ENCODE measurements at places on chromosomes 7 and 10.

DNA sequence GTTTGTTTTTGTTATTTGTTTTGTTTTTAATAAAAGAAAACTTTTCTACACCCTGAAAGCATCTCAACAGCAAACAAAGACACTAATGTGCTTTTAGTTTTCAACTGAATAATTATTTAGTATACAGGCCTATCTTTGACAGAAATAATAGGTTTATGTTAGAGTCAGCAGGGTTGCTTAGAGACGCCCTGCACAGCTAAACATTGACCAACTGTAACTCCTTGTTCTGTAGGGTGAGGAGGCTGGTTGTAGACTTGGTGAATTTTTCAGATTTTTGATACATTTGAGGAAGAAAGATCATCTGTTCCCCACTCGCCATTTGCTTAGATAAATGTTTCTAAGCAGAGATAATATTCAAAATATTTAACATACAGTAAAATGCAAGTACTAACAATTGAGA is 103.1 kb downstream of the CALCR start:
- no peak for DNase-seq

- DNase-seq, result no peak
Measured at GRCh38 chr7:106721816-106722785, 61.1 kb upstream of the CCDC71L start.

GRCh38 chr7:132257253-132257652 is 319.0 kb downstream of the PLXNA4 start:
- no peak for DNase-seq

GRCh38 chr10:15141136-15142054 is 27.1 kb downstream of the NMT2 start:
- no peak for DNase-seq

DNA sequence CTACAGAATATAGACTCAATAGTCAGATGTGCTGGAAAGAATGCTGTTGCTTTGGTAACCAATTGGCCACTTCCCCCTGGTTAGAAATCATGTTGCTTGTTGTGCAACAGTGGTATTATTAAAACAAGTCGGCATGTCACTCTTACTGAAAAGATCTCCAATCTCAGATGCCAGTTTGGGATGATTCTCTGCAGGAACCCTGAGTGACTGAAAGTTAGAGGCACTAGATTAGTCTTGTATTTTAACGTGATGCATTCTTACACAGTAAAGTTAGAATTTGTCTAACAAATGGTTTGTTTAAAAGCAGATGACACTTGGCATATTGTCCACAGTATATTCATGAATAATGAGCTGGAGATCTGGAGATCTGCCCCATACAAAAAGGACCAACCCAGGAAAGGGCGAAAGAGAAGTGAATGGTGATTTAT is 287.6 kb downstream of the TWIST1 start:
- no peak for DNase-seq

DNA sequence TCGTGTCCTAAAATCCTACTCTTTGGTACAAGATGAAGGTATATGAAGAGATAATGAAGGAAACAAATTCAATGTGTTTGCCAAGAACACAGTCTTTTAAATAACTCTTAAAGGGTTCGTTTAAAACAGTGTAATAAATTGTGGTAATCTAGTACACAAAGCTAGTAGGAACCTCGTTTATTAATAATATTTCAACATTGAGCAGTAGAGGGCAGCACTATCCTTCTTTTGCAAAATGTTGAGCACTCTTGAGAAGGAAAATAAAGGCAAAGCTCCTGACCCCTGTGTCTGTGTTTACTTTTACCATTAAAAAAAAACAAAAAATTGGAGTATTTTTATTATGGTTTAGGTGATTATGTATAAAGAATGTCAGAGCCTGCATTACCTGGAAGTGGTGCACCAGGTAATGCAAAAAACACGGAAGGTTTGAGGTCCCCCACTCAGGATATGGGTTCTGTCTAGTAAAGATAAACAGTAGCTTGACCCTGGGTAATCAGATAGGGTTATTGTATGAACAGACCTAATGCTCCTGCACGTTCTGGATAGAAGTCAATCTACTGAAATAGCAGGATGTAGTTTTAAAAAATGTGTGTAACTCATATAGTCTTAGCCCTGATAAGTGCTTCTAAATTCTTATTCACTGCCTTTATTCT is 5.7 kb upstream of the GOT1 start:
- DNase-seq, result no peak

- DNase-seq, result no peak
Measured at GRCh38 chr7:30159698-30160143, 24.9 kb downstream of the MTURN start.

- DNase-seq, result no peak
Measured at GRCh38 chr7:69657331-69657730, 59.1 kb downstream of the AUTS2 start.

DNA sequence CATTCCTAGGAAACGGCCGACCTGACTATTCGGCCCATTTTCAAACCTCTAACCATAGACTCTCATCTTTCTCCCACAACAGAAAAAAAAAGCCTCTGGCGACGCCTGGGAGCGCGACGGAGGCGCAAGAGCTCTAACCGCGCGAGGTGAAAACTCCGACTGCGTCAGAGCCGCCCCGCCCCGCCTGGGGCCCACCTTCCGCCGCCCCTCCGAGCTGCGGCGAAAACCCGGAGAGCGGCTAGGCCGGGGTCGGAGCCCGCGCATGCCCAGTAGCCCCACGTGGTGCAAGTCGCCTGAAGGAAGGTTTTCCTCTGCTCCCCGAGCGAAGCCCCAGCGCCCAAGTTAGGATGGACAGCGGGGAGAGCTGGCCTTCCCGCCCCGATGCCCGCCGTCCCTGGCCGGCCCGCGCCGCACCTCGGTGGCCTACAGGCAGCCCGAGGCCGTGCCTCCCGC is 683 bp upstream of the SGMS1 start:
- peak; percentile 88 for DNase-seq

DNA sequence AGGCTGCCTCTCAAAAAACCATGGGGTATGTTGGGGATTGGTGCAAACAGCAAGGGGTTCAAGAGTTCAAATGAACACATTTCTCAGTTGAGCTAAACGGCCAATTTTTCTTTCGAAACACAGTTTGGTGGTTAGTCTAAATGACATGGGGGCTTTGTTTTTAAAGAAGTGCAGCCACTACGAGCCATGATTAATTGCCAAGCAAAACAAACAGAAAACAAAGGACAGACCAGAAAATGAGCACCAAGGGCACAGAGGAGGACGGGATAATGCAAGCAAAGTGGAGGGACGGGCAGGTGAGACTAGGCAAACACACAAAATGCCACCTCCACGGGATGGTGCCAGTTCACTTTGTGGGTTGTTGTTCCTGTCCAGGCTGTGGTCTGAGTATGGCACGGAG is 64.5 kb upstream of the PDLIM1 start:
- DNase-seq, result no peak

DNA sequence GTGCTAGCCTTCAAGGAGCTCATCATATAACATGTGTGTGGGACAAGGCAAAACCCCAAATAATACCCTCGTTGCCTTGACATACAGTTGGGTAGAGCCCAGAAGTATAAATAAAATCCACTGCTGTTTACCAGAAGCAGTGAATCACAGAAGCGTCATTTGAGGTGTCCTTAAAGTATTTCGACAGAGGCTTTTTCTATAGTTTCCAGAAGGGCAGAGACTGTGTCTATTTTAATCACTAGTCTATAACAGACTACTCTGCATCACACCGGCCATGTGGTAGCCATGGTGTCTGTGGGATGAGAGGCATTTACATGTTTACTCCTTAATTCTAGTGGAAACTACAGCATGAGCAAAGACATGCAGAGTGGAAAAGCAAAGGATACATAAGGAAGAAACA is 131.3 kb downstream of the CTTNBP2 start:
- no peak for DNase-seq

- no peak for DNase-seq
Measured at GRCh38 chr7:40983111-40983510, 719.8 kb downstream of the INHBA start.

DNA sequence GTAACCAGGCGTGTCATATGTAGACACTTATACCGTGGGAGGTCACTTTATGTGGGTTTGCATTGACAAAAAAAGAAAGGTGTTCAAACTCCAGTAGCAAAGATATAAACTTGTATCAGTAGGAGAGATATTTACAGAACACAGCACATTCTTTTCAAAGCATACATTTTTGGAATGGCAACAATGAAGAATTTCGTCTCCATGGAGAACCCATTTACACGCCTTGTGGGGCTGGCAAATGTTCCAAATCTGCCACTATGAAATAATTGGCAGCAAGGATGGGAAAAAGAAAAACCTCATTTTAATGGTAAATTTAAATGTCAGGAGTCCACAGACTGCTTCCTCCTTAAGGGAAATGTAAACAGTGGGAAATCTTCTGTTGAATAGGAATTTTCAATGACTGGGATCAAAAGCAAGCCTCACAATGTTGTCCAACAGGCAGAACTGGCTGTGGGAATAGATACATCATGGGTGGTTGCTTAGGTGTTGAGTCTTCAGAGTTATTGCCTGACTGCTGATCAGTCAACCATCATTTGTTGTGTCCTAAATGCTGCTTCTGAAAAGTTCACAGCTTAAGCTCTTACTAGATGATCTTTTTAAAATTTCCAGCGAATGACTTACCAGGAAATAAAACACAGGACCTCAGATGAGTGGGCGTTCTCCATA is 256.6 kb upstream of the SEMA3C start:
- DNase-seq, result no peak

DNA sequence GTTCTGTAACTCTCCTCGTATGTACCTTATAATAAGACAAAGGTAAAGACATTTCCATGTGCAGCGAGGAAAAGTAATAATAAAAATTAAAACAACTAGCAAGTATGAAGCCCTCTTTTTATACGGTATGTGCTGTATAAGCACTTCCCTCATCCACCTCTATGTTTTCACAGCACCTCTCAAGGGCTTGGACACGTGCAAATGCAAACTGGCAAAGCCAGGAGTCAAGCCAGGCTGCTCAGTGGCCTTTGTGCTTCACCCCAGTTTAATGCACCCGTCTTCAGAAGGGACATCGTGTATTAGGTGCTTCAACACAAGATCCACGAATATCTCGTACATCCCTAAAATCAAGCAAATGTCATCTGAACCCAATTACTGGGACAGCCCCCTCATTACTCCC is 1.3 kb upstream of the DGKI start:
- DNase-seq, result no peak

DNA sequence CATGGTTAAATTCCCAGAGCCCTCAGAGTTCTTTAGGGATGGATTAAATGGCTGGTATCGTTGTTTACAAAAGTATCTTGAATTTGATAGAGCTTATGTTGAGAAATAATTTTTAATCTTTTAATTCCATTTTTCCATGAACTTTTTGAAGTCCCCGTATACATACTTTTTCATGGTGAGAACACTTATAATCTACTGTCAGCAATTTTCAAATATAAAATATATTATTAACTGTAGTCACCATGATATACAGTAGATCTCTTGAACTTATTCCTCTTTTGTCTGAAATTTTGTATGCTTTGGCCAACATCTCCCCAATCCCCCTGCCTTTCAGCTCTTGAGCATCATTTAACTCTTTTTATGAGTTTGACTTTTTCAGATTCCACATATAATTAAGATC is 9.4 kb downstream of the EFCAB10 start:
- DNase-seq, result no peak

- no peak for DNase-seq
Measured at GRCh38 chr7:159078193-159078910, 66.3 kb downstream of the VIPR2 start.

DNA sequence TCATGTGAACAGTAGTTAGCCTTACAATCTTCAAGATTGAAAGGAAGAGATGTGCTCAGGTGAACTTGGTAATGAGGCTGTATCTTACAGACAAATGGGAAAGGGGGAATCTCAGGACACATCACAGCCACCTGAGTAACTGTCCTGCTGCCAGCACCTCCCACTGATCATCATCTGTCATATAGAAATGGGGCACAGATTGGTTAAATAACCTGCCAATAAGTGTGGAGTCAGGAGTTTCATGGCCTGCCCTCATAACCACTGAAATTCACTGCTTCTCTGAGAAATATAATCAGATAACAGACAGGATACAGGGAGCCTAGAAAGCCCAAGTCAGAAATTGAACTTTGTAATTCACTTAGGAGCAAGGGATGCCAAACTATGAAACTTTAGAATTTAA is 64.9 kb upstream of the TAS2R16 start:
- no peak for DNase-seq

- DNase-seq, result no peak
Measured at GRCh38 chr10:110221044-110221720, 13.8 kb downstream of the MXI1 start.

DNA sequence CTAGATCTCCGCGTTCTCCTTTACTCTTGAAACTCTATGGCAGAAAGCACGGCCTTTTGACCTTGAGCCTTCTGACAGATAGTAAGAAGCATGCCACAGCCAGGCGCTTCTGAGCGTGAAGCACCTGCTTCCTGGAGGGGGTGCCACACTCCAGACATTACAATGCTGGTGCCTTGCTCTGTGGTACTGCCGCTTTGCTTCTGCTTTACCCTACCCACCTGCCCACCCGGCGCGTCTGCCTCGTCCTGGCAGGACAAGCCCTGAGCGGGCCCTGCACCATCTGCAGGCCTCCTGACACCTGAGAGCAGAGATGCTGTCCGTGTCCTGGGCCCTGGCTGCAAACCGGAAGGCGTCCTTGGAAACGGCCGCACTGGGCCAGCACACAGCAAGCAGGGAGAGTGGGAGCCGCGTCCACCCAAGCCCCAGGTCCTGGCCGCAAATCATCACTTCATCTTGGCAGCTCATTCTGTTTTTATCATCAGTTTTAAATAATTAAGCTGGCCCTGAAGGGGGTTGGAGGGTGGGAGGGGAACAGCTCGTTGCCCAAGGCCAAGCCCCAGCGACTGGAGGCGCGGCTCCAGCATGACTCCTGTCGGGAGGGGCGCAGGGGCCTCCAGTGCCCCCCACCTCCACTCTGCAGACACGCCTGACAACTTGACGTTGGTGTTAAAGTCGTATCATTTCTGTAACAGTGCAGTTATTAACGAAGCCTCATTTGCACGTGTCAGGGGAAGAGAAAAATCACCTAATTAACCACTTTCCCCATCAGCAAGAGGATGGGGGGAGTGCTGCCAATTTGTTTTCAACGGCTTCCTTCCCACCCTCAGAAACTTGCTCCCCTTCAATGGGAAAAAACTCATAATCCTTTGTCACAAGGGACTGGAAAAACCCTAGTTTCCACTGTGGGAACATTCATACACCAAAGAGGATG is 132.2 kb downstream of the MAD1L1 start:
- DNase-seq, result no peak

- DNase-seq, result no peak
Measured at GRCh38 chr10:60050366-60050765, 144.0 kb upstream of the CCDC6 start.

GRCh38 chr10:98149858-98150257 is 15.4 kb downstream of the R3HCC1L start:
- DNase-seq, result no peak

- no peak for DNase-seq
Measured at GRCh38 chr7:132930881-132931280, 151.0 kb downstream of the CHCHD3 start.

- DNase-seq, result no peak
Measured at GRCh38 chr10:117497736-117498135, 44.8 kb upstream of the EMX2 start.
